ENCODE measurements at places on chromosomes 1 and 21.

DNA sequence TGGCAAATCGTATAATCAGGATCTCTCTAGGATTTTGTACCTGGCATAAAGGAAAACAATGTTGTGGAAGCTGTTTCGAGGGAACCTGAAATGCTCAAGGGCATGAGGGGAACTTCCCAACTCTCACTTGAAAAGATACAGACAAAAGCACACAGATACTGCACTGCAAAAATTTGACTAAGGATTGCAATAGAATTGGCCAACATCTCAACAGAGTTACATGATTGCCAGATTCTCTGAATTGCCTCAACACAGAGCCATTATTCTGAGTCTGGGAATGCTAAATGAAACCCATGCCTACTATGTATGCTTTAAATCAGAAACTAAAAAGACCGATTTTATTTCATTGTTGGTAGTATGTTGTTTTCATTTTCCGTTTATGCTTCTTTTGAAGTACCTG, 16.0 kb downstream of the KRTAP19-8 start:
- no peak for DNase-seq

DNA sequence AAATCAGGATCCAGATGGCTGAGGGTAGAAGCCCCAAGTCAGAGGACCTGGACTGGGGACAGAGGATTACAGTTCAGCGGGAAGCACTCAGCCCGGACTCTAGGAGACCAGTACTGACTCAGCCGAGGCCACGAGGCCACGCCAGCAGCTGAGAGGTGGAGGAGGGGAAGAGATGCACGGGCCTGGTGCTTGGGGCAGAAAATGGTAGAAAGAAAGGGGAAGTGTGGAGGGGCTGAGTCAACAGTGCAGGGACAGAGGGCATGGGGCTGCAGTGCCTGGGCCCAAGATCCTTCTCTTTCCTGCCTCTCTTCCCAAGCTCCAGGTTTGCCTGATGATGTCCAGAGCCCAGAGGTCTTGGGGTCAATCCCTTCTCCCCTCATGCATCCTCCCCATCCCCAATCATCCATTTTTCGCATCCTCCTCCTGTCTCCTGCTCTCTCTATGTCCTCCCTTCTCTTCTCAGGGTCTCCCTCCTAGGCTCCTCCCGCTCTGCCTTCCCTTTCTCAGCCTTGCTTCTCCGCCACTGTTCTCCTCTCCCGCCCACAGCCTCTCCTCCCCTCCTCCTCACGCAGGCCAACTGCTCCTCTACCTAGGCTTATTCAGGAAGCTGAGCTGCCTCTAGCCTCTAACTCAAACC, 7.7 kb downstream of the ARHGEF2 start:
- DNase-seq = no peak

DNA sequence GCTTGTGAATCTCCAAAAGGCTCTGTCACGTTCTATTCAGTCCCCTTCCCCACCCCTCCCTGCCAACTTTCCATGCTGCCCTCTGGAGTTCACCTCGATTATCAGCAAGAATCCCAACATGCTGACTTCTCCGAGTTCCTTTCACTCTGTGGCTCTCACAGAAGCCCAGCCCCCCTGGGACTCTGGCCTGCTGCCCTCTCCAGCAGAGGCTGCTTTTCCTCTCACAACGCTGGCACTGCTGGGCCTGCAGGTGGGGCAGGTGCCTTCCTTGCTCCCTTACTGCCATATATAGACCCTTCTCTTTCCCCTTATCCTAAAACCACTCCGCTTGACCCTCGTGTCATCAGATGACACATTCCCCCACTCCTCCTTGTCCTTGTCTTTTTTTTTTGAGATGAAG, 10.2 kb upstream of the RNF186 start:
- DNase-seq = no peak

DNA sequence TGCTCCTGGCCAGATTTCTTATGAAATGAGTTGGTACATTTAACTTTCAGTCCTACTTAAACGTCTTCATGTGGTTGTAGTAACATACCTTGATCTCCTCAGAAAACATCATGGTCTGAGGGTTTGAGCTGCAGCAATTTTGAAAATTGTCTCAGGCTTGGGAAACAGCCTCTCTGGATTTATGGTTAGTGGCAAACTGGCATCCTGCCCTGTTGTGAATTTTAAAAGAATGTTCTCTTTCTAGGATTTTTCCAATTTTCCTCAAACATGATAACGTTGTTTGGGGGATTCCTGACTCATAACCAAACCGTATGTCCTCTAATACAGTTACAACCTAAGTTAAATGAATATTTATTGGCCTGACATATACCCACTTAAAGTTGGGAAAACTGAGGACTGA, 624.4 kb downstream of the LMO4 start:
- DNase-seq = no peak

DNA sequence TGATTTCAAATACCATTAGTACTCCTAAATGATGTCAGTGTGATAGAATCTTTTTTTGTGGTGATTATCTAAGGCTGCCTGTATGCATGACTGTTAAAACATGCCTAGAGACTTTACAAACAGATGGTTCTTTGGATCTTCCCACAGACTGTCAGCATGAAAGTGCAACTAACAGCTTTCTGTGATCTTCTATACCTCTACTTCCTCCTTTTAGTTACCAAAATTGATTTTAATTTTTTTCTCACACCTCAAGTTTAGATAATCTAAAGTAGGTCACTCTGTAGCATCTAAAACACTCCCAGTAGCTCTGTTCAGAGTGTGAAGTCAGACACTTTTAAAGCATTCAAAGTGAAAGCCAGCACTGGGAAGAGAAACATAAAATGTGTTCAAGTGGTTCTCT, 534.5 kb downstream of the PTPRC start:
- no peak for DNase-seq

DNA sequence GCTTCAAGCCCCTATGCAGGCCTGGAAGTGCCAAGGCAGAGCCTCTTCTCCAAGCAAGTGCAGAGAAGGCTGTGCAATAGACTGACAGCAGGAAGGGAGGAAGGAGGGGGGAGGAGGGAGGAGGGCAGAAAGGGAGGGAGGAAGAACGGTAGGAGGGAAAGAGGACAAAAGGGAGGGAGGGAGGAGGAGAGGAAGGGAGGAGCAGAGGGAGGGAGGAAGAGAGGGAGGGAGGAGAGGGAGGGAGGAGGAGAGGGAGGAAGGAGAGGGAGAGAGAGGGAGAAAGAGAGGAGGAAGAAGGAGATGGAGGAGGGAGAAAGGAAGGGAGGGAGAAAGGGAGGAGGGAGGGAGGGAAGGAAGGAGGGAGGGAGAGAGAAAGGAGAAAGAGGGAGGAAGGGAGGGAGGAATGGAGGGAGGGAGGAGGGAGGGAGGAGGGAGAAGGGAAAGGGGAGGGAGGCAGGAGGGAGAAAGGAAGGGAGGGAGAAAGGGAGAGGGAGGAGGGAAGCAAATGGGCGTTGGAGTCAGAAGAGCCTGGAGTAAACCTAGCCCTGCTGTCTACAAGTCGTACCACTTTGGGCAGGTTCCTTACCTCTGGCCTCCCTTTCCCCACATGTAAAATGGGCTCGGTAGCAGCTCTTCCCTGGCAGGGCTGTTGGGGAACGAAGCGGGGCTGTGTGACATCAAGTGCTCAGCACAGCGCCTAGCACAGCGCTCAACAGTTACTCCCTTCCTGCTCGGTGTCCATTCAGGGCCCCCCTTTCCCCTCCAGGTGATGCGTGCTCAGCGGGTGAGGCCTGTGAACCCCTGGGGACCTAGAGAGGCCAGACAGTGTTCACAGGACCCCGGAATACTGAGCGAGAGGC, 244.6 kb downstream of the NPHP4 start:
- DNase-seq = no peak

- DNase-seq = no peak
These were observed 3.4 kb downstream of the KRTAP10-12 start for GRCh38 chr21:44700101-44701022.

DNA sequence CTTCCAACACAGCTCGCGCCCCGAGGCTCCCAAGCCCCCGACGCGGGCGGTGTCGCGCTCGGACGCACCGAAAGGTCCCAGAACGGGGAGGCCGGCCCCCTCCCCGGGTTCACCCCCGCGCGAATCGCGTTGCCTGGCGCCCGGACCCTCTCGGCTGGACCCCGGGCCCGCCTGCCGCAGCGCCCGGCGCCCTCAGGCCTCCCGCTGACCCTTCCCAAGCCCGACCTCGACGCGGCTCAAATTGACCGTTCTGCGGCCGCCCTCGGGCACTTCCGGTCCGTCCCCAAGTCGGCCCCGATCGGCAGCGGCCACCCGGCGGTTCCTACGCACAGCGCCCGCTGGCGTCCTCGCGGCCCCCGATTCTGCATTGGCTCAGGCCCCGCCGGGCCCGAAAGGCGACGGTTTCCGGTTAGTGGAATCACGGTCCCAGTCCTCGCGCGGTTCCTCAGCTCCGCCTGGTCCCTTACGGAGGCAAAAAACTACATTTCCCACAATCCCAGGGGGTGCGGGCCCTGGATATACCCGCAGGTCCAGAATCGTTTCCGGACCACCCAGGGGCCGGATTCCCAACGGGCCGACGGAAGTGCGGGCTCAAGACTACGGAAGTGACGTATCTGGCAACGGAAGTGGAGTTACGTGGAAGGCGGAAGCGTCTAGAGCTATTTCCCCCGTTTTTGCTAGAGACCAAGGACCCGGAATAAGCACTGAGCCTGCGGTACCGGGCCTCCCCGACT, at the start of gene AURKAIP1:
TSS of gene AURKAIP1 (minus strand) at position 279 of the 734 bp plus-strand sequence. CDS start 451 bp downstream, outside the sequence.
- DNase-seq = peak; percentile 97

GRCh38 chr21:29546071-29546470, 247.3 kb downstream of the BACH1 start:
- DNase-seq = no peak

DNA sequence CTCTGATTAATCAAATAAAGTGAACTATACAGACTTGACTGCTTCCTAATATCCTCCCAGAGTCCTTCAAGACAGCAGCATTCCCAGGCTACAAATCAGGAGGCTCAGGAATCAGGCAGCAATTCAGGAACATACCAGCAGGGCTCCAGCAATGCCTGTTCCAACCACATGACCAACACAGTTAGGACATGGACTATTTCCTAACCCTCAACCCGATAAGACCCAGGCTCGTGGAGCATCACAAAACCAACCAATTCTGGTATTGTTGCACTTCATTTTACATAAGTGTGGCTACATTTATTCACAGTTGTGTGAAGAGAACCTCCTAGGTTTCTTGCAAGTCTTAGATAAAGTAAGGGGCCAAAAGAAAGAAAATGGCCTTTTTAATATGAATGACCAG, 546.2 kb upstream of the ADGRL2 start:
- DNase-seq = peak; percentile 8

DNA sequence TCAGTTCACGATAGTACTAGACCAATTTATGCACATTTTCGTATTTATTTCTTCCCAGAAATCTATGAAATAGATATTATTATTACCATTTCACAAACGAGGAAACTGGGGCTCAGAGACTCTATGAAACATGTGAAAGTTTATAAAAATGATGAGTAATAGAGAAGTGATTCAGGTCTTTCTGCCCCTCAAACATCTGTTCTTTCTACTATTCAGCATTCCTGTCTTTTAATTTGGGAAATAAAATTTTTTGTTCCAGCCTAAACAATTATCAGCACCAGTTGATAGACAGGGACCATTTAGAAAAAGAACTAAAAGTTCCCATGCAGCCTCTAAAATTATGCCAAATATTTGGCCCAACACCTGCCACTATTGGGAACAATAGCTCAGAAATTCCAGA, 585.1 kb downstream of the PTPRC start:
- DNase-seq = no peak

- DNase-seq = no peak
These were observed 1476.2 kb downstream of the MRPL39 start for GRCh38 chr21:24131056-24131455.

GRCh38 chr1:97247196-97247595, 525.6 kb downstream of the PTBP2 start:
- DNase-seq = no peak

DNA sequence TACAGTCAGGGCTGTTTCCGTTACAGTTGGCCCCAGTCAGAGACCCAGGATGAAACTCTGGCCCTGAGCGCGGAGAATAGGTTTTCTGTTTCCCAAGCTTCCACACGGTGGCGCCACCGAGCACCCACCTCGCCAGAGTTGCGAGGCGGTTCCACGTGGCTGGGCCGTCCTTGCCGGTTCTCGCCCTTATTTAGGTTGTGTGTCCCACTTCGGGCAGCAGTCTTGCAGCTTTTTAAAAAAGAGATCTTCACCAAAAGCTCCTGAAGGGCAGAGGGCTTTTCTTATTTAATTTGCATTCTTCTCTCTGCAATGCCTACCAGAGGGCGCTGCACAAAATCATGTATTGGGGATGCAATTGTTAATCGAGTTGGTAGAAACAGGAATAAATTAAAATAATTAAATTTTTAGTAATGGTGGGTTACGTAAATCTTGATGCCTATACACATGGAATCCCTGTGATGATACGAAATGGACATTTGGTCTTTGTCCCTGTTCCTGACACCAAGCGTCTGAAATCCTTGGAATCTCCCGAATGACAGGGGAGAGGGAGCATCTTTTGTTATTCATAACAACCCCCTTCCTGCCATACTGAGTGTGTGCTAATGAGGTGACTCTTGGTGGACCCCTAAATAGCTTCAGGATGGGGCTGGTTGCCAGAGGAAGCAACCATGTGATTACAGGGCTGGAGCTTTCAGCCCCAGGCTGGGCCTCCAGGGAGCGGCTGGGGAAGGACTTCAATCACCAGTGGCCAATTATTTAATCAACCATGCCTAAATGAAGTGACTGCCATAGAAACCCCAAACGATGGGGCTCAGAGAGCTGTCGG, 5.6 kb upstream of the S100A7 start:
- peak; percentile 70 for DNase-seq

DNA sequence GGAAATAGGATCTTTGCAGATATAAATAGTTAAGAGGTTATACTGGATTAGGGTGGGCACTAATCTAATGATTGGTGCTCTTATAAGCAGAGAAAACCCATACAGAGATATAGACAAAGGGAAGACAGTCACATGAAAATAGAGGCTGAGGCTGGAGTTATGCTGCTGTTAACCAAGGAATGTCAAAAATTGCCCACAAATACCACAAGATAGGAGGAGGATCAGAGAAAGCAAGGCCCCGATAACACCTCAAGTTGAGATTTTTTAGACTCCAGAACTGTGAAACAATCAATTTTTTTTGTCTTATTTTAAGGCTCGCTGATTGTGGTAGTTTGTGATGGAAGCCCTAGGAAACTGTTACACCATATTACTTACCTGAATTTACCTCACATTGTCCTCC, 513.2 kb downstream of the COL11A1 start:
- peak; percentile 23 for DNase-seq

GRCh38 chr21:16538936-16539440, 809.2 kb downstream of the USP25 start:
- DNase-seq = no peak

DNA sequence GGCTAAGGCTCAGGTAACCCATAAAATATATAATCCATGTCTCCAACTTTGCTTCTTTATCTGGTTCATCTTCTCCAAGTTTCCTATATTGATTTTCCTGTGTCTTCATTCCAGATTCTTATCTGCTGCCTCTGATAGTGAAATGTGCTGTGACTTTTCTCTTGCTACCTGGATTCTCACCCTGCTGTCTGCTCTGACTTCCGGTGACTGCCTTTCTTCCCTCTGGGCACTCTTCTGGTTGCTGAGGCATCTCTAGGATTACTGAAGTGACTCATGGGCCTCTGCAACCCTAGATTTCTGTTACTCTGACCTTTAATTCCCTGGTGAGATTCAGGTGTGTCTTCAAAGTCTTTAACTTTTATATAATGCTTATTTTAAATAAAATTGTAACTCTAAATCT, 46.9 kb downstream of the GIPC2 start:
- DNase-seq = peak; percentile 56

GRCh38 chr1:162353078-162353477, 23.6 kb downstream of the SPATA46 start:
- DNase-seq = no peak

- no peak for DNase-seq
These were observed 16.3 kb downstream of the PADI3 start for GRCh38 chr1:17265162-17265561.
